ENCODE measurements at places on chromosomes 5 and 9.

- DNase-seq = no peak
These were observed 35.9 kb downstream of the STOM start for GRCh38 chr9:121333950-121334773.

DNA sequence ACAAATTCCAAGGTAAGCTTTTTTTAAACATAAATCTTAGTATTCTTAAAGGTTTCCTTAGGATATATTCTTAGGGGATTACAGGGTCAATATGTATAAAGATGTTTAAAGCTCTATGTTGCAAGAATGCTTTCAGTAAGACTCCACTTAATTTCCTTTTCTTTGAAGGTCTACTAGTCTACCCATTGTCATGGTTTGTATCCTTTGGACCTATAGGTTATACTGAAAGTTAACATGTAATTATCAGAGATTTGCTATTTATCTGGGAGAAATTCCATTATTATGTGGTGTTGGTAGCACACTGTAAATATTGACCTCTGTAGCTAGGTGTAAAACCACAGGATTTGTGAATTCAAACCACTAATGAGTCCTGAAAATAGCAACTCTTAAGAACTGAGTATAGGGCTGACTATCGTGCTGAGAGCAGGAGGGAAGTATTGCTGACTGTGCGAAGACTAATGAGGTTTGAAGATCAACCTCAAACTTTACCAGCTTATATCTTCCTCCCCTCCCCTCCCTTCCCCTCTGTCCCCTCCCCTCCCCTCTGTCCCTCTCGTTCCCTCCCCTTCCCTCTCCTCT lies 85.6 kb downstream of the GADD45G start:
- DNase-seq = no peak

DNA sequence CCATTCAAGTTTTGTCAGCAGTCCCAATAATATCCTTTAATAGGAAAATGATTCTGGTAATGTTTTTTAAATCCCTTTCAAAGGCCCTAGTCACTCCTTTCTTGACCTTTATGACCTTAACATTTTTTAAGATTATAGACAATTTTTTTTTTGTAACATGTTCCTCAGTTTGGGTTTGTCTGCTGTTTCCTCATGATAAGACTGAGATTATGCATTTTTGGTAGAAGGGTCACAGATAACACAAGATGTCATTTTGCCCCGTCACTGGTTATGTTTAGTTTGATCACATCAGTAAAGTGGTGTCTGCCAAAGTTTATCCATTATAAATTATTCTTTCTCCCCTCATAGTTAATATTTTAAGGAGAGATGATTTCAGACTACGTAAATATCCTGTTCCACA lies 16.0 kb upstream of the PTPDC1 start:
- DNase-seq = no peak

DNA sequence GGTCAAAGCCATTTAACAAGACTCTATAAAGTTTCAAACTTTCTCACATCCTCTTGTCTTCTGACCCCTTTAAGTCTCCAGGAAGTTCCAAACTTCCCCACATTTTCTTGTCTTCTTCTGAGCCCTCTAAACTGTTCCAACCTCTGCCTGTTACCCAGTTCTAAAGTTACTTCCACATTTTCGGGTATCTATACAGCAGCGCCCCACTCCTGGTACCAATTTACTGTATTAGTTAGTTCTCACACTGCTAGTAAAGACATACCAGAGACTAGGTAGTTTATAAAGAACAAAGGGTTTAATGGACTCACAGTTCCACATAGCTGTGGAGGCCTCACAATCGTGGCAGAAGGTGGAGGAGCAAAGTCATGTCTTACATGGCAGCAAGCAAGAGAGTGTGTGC lies 23.3 kb upstream of the PRLR start:
- DNase-seq = no peak

All from stimulated activated CD4-positive, alpha-beta T cell treated with anti-CD3 and anti-CD28 coated beads, Interleukin-1b, Interleukin-23, amount 100 ng/mL, for 1 hour (primary cell).